ENCODE measurements at places on chromosomes 11 and 22.

DNA sequence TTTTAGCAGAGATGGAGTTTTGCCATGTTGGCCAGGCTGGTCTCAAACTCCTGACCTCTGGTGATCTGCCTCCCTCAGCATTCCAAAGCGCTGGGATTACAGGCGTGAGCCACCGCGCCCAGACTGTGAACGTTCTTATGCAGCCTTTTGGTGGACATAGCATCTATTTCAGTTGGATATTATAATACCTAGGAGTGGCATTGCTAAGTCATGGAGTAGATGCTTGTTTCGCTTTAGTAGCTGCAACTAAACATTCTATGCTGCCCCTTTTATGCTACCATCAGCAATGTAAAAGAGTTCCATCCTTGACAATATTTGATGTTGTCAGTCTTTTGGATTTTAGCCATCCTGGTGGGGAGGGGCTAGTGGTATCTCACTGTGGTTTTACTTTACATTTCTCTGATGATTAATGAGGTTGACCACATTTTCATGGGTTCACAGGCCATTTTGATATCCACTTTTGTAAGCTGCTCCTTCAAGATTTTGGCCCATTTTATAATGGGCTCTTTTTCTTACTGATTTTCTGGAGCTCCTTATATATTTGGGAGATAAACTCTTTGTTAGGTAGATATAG lies 16.5 kb upstream of the APOBEC3A start:
- no peak for DNase-seq

DNA sequence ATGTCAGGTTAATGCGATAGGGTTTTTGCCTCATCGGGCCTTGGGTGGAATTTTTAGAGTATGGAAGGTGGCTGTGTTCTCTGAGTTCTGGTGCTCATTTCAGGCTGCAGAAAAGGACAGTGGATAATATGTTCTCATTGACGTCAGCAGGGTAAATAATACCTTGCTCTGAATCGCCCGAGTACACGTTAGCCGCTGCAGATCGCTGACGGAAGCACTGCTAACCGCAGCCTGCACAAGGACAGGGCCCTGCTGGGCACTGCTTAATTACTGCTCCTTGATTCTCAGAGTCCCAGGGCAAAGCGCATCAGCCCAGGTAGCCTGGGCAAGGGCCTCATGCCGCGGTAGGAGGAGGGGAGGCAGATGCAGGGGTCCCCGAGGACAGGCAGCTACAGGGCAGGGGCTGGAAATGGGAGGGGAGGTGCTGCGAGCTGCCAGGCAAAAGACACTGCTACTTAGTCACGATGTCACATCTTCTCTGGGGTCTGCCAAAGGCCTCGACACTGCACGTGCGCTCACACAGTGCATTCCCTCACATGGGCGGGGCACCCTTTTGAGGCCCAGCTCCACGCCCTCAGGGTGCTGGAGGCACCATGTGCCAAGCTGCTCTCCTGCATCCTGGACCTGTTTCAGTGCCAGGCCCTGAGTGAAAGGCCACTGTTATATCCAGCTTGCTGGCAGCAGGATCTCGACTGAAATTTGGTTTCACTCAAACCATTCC lies 35.2 kb downstream of the PPP2R1B start:
- peak; percentile 59 for DNase-seq

DNA sequence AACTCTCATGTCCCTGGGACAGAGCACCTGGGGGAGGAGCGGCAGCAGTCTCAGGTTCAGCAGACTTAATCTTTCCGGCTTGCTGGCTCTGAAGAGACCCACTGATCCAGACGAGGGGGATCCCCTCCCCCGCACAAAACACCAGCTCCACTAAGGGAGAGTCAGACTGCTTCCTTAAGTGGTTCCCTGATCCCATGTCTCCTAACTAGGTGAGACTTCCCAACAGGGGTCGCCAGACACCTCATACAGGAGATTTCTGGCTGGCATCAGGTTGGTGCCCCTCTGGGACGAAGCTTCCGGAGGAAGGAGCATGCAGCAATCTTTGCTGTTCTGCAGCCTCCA lies 157.2 kb upstream of the TMEM45B start:
- DNase-seq: no peak

DNA sequence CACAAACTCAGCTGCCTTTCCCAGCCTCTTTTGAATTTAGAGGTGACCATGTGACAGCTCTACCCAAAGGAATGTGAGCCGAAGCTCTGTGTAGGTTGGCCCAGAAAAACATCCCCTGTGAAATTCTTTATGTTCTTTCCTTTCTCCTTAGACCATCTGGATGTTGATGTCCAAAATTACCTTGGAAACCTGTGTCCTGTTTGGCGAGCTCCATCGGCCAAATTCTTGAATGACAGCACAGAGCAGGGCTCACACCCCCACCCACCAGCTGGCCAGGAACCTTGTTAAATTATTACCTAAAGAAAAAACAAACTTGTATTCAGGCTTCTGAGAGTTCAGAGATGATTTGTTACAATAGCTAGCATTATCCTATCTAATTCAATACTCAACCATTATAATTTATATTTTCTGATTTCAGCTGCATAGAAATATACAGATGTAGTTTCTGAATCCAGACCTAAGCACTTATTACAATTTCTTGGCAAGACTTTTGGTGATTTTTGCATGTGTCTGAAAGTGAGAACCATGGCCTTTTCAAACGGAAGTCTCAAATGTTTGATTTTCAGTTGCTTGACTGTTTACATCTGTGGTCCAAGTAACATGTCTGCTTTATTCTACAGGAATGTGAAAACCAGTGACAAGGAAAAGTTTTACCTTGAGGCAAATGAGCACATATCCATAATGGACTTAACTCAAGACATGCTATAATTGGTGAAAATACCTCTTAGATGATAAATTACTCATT lies 554.2 kb downstream of the NTM start:
- DNase-seq: no peak

- no peak for DNase-seq
These were observed 7.4 kb upstream of the EFCAB6 start for GRCh38 chr22:43819421-43819921.

- DNase-seq: peak; percentile 58
These were observed 29.2 kb downstream of the GRAMD4 start for GRCh38 chr22:46649141-46650077.

DNA sequence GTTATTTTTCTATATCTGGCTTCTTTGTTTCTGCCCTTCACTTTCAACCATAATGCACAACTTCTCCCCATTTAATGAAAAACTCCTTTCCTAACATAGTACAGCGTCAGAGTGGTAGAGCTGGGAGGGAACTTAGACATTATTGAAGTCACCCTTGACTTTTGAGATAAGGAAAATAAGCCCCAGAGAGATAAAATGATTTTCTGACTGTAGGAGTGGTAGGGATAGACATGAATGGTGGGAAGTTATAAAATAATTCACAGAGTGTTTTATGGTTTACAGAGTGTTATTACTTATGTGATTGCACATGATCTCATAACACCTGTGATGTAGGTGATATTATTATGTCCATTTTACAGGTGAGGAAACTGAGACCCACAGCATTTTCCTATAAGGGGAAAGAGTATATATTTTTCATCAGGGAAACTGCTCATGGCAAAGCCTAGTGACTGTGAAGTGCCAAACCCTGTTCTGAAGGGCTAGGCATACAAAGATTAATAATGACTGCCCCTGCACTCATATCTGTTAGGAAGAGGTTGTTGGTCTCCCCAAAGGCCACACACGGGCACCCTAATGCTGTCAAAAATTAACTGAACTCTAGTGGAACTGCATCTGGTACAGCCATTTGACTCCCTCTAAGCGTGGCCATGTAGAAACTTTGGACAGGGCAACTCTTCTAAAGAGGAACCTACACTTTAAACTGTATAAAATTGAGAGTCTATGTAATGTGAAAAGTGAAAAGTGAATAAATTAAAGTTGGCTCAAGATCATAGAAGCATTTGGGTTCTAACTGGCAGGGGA lies 61.1 kb upstream of the PICALM start:
- DNase-seq: no peak

DNA sequence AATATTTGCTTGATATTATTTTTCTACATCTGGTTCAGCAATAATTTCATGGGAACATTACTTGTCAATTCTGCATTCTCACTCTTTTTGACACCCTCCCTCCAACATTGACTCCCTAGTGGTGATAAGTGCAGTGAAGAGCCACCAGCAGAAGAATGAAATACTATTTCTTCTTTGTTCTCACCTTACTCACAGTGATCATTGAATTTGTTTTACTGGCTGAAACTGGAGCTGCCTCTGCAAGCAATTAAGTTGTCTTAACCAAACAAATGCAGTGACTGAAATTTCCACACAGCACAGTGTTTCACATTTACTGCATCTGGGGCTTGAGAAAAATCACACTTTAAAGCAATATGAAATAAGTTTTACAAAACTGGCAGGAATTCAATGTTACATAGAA lies 189.8 kb downstream of the JRKL start:
- no peak for DNase-seq

DNA sequence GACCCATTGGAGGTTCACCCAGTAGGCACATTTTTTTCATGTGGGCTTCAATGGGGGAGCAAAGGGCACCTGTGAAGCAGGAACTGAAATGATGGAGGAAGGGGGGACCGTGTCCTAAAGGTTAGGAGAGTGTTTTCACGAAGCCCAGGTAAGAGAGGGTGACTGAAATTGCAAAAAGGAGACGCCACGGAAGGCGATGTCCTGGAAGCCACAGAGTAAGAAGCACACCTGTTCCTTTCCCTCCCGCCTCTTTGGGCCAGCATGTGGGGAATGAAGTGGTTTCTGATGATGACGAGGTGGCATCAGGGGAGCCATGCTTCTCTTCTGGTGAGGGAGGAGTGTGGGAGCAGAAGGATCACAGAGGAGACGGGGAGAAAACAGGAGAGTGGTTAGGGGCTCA lies 37.0 kb upstream of the MICAL2 start:
- DNase-seq: no peak

DNA sequence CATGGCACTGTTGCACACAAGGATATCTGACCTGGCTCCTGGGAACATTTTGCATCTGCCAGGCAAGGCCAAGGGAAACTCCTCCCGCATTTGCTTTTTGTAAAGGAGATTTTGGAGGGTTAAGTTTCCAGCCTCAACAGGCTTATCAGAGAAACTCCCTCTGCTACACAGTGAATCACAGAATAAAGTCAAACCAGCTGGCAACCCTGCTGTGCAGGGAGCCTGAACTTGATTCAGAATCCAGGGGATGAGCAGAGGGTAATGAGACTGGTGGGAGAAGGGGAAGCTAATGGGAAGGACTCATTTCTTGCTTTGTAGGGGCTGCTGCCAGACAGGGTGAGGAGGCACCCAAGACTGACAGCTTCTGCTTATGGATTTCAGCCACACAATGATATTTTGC lies 185.3 kb upstream of the ISX start:
- no peak for DNase-seq

GRCh38 chr11:124942466-124943253 lies 6.8 kb upstream of the HEPACAM start:
- no peak for DNase-seq

DNA sequence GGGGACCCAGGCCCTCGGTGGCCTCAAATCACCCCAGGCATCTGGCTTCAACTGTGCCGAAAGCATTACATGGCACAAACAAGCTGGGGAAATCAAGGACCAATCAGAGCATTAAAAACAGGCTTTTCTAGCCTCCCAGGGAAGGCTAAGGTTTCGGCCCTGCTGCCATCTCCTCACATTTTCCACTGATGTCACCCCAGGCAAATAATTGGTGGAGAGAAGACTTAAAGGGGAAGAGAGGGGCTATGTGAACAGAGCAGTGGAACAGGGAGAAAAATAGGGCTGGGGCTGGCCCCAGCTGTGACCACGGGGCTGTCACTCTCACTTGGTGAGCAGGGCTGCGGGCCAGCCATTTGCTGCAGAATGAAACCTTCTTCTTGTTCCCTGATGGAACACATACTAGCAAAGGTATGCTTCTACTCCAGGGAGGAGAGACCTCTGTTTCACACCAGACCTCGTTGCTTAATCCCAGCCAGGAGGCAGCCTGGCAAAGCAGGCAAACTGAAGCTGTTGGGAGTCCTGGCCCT lies 581.3 kb downstream of the SOX6 start:
- peak; percentile 25 for DNase-seq

All from heart right ventricle (tissue), 16 donors.